ENCODE measurements at places on chromosomes 5 and 9. TPM values are rescaled to one million over a fixed set of nuclear protein-coding genes. Genes with fewer than 3 reads are reported as not detected.

ECM2 gene
- not detected for total RNA-seq

GPR21 gene
- 1.0 TPM for total RNA-seq

CKMT2 gene
- not detected for total RNA-seq

CD274 gene
- total RNA-seq = 25.0 TPM

SPINK6 gene
- total RNA-seq = not detected

GRCh38 chr5:168382421-168382820, 91.0 kb downstream of the WWC1 start:
- no peak for DNase-seq
- no peaks in the 10 kb centered on the region for H3K27me3 ChIP-seq
- H3K27ac ChIP-seq = no peak overlapping the region
- no peaks in the 10 kb centered on the region for H3K36me3 ChIP-seq
- H3K4me3 ChIP-seq = no peak overlapping the region

GRCh38 chr9:76610011-76610352, 151.0 kb downstream of the GCNT1 start:
- no peak overlapping the region for H3K4me3 ChIP-seq
- DNase-seq = no peak
- H3K27me3 ChIP-seq = peaks cover 13% of the 10 kb centered on the region
- H3K4me1 ChIP-seq = peaks cover 2% of the 10 kb centered on the region
- no peaks in the 10 kb centered on the region for H3K36me3 ChIP-seq
- H3K27ac ChIP-seq = no peak overlapping the region

DNA sequence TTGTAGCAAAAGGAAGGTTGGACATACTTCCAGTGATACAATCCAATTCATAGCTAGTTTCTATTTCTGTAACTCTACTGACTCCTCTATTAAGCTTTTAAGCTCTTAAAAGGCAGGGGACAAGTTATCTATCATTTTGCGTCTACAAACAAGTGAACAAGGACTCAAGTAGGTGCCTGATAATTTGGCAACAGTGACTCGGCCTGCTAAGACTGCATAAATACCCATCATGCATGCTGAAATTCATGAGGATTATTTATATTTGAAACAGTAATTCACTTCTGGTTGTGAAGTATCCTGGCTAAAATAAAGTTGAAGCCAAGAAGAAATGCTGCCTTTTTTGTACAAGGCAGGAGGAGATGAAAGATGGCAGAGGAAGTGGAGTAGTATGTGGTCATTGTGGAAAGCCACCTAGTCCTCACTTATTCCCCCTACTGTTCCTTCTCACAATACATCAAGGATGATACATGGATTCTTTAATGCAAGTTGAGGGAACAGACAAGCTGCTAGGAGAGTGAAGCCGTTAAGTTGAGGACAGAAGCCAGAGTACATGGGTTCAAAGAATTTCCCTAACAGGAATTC, 74.0 kb downstream of the MRPS27 start:
- no peak overlapping the region for H3K4me3 ChIP-seq
- DNase-seq = no peak
- no peaks in the 10 kb centered on the region for H3K27me3 ChIP-seq
- no peaks in the 10 kb centered on the region for H3K36me3 ChIP-seq

DNA sequence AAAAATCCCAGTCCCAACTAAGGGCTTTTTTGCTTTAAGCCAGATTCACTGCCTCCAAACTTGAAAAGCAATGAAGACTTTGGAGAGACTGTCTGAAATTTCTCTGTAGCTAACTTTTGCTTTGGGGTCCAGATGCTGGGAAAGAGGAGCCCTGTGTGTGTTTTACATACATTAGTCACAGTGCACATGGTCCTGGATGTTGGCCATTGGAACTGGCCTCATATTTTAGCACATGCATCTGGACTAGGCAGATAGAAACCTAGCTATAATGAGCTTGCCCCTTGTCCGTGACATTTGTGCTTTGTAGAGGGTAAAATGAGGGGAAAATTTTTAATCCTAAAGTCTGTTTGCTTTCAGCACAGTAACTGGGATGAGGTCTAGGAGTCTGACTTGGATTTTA, 421.7 kb downstream of the CDK5RAP2 start:
- no peaks in the 10 kb centered on the region for H3K27me3 ChIP-seq
- no peak overlapping the region for H3K27ac ChIP-seq
- H3K36me3 ChIP-seq = no peaks in the 10 kb centered on the region
- H3K4me3 ChIP-seq = no peak overlapping the region
- no peak for DNase-seq
- no peaks in the 10 kb centered on the region for H3K4me1 ChIP-seq

- no peak for DNase-seq
- no peak overlapping the region for H3K27ac ChIP-seq
- H3K4me3 ChIP-seq = no peak overlapping the region
- H3K27me3 ChIP-seq = peaks cover 4% of the 10 kb centered on the region
- no peaks in the 10 kb centered on the region for H3K36me3 ChIP-seq
These were observed 61.7 kb downstream of the TRIO start for GRCh38 chr5:14204785-14205321.

DNA sequence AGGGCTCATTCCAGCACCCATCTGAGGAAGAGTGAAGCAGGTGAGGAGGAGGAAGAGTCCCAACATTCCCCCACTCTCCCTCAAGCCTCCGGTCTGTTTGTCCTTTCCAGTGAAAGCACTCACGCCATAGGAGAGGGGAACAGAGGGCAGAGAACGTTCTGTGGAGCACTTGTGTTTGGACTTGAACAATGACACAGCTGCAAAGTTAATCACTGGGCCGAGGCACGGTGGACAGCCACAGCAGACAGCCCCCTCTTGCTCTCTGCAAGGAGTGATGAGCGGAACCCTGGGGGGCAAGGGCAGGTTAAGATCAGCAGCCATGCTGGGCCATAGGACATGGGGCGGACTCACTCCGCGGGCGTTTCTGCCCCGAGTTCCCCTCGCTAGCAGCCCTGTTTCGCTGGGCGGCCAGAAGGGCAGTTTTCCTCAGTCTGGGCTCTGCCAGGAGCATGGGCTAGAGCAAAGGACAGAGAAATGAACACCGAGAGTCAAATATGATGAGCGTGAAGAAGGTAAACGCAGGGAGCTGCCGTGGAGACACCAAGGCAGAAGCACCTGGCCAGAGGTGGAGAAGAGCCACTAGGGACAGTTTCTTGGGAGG, 185.7 kb downstream of the GAPVD1 start:
- no peaks in the 10 kb centered on the region for H3K27me3 ChIP-seq
- H3K4me1 ChIP-seq = no peaks in the 10 kb centered on the region
- H3K27ac ChIP-seq = no peak overlapping the region
- no peak for DNase-seq
- peaks cover 6% of the 10 kb centered on the region for H3K36me3 ChIP-seq

DNA sequence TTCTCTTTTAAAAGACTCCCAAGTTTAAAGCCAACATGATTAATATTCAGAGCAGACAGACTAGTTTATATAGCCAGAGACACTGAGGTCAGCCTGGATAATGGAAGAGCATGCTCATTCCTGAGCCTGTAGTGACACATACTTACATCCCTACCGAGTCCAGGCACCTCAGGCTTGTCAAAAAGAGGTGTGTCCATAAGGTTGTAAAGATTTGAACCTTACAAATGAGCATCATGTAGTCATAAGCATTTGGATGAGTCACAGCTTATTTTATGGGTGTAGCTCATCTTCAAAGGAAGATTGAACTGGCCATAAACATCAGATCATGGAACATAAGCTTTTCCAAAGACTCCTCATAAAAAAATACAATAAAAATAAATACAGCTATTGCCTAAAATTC, 333.5 kb downstream of the EFNA5 start:
- no peaks in the 10 kb centered on the region for H3K36me3 ChIP-seq
- H3K27me3 ChIP-seq = peaks cover 8% of the 10 kb centered on the region
- no peaks in the 10 kb centered on the region for H3K4me1 ChIP-seq
- no peak overlapping the region for H3K27ac ChIP-seq
- no peak for DNase-seq

DNA sequence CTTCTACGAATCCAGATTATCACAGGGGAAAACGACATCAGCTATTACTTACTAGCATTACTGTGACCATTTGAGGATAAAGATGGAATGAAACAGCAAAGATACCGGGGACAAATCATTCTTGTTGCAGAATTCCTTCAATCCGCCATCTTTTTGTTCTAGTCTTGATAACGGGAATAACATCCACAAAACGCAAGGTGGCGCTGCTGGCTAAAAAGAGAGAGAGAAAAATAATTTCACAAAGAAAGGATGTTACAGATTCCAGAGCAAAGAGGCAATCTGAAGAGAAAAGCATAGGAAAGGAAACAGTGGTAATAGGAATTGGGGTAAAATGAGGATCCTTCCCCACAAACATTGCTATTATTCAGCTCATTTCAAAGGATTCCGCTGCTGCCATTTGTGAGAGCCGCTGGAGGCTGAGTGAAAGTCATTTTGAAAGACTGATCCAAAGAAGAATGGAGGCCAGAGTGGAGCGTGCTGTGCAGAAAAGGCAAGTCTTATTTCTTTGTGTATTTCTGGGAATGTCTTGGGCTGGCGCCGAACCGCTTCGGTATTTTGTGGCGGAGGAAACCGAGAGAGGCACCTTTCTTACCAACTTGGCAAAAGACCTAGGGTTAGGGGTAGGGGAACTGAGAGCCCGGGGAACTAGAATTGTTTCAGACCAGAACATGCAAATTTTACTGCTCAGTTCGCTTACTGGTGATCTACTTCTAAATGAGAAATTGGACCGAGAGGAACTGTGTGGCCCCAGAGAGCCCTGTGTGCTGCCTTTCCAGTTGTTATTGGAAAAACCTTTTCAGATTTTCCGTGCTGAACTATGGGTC, at the start of gene PCDHB7:
PCDHB7 (plus strand) TSS at position 264 of the 824 bp plus-strand sequence; CDS start at position 456, 192 bp downstream.
- peaks cover 2% of the 10 kb centered on the region for H3K36me3 ChIP-seq
- no peak within 1 kb of the TSS for H3K4me3 ChIP-seq
- H3K4me1 ChIP-seq = no peaks in the 10 kb centered on the region
- H3K27me3 ChIP-seq = peaks cover 36% of the 10 kb centered on the region
- DNase-seq = peak; percentile 50
- no peak within 1 kb of the TSS for H3K27ac ChIP-seq

- no peaks in the 10 kb centered on the region for H3K27me3 ChIP-seq
- H3K36me3 ChIP-seq = no peaks in the 10 kb centered on the region
- no peak overlapping the region for H3K27ac ChIP-seq
These were observed 1999.3 kb downstream of the MAT2B start for GRCh38 chr5:165504674-165505073.

- DNase-seq = no peak
- peak overlapping the region; percentile 17 for H3K4me3 ChIP-seq
- H3K27me3 ChIP-seq = no peaks in the 10 kb centered on the region
- H3K4me1 ChIP-seq = peaks cover 94% of the 10 kb centered on the region
- peak overlapping the region; percentile 76 for H3K27ac ChIP-seq
These were observed 8.4 kb downstream of the MATR3 start for GRCh38 chr5:139301808-139302499.

- DNase-seq = no peak
- peaks cover 22% of the 10 kb centered on the region for H3K4me1 ChIP-seq
- no peak overlapping the region for H3K4me3 ChIP-seq
- H3K27ac ChIP-seq = no peak overlapping the region
These were observed 317.3 kb downstream of the GADD45G start for GRCh38 chr9:89922099-89922498.

GRCh38 chr9:123453076-123453667, 97.2 kb downstream of the CRB2 start:
- no peak overlapping the region for H3K4me3 ChIP-seq
- no peaks in the 10 kb centered on the region for H3K4me1 ChIP-seq
- H3K27me3 ChIP-seq = no peaks in the 10 kb centered on the region

DNA sequence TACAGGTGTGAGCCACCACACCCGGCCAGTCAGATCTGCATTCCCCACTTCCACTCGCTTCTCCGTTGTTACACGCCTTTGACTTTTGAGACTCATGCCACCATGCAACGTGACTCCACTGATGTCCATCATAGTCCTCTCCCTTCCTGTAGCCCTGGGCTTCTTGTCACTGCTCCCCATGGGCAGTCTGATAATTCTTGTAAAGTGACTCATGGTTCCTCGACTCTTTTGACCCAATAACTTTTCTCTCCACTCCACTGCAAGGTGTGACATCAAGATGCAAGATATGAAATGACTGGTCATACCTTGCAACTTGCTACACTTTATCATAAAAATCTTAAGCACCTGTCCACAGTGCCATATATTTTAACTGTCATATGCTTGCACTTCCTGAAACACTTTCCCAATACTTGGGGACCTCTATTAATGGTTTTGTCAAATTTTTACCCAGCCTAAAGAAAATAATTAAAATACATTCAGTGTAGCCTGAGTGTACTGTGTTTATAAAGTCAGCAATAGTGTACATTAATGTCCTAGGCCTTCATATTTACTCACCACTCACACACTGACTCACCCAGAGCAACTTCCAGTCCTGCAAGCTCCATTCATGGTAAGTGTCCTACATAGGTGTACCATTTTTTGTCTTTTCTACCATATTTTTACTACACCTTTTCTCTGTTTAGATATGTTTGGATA, 18.6 kb upstream of the ANKRD18A start:
- H3K36me3 ChIP-seq = no peaks in the 10 kb centered on the region
- H3K27me3 ChIP-seq = peaks cover 10% of the 10 kb centered on the region
- no peak for DNase-seq
- no peak overlapping the region for H3K27ac ChIP-seq

DNA sequence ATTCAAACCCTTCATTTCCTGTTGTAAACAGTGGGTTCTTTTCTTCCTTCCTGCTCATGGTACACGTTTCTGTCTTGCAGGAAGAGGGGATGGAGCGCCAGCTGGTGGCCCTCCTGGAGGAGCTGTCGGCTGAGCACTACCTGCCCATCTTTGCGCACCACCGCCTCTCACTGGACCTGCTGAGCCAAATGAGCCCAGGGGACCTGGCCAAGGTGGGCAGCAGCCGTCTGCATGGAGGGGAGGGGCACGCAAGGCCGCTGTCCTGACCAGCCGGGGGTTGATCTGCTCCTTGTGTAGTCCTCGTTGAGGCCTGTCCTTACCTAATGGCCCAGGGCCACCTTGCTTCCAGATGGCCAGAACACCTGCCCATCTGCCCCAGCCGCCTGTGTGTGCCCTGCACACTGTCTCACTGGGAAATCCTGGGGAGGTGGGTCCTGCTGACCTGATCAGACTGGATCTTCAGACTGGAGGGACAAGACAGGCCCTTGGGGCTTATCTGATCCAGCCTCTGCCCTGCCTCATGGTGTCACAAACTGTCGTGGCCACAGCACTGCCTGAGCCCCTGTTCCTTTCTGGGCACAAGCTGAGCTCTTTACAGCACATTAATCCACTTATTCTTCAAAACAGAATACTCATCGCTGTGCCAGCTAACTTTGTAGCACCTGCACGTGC, 44.7 kb downstream of the LRSAM1 start:
- H3K27me3 ChIP-seq = no peaks in the 10 kb centered on the region
- no peaks in the 10 kb centered on the region for H3K4me1 ChIP-seq
- peaks cover 7% of the 10 kb centered on the region for H3K36me3 ChIP-seq
- H3K4me3 ChIP-seq = no peak overlapping the region
- H3K27ac ChIP-seq = no peak overlapping the region

Data from activated CD4-positive, alpha-beta T cell treated with anti-CD3 and anti-CD28 coated beads for 36 hours (primary cell).